ENCODE measurements at places on chromosomes 12 and 14.

DNA sequence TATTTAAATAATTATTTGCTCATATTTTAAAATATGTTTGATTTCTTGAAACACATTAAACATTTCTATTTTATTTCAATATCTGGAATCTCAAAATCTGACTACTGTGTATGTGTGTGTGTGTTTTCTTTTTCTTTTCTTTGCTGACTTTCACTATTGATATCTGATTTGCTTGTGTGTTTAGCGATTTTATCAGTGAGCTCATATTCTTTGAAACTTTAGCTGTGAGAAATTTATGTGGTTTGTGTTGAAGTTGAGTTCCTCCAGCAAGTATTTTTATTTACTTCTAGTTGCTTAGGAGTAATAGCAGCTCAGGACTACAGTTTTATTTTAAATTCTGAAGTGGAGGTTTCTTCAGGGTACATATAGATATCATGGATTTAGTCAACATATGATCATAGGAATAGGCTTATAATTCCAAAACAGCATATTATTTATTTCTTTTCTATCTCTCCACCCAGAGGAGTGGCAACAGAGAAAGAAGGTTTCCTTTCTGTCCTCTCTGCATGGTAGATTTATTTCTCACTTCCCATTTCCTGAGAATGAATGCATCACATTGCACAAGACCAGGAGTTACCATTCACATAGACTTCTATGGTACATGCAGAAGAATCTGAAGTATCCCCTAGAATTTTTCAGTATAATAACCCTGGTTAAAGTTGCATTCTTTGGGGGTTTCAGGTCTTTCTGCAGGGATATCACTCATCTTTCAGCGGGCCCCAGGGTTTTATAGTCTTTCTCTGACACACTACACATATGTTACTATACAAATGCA is 60.5 kb downstream of the PTPRQ start:
- DNase-seq = no peak

DNA sequence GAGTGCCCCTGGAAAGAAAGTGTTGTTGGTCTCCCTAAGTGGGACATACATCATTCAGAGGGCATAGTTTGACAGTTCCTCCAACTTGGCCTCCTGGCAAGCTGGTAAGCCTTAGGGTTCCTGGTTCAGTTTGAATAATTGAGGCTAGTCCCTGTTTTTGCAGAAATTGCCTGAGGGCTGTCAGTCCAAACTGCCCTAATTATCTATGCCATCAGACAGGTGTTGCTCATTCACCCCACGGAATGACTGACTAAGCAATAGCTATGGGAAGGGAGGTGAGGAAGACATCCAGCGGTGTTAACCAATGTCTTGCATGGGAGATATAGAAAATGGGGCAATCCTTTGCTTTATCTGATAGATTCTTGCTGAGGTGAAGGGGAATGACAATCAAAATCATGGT is 37.6 kb downstream of the SPTSSA start:
- no peak for DNase-seq

GRCh38 chr12:752695-753610 is 574 bp downstream of the WNK1 start:
- no peak for DNase-seq

- DNase-seq = no peak
These were observed 1.2 kb downstream of the FUT8 start for GRCh38 chr14:65413739-65414045.

- no peak for DNase-seq
These were observed 3.2 kb upstream of the DYNC1H1 start for GRCh38 chr14:101961011-101961721.

DNA sequence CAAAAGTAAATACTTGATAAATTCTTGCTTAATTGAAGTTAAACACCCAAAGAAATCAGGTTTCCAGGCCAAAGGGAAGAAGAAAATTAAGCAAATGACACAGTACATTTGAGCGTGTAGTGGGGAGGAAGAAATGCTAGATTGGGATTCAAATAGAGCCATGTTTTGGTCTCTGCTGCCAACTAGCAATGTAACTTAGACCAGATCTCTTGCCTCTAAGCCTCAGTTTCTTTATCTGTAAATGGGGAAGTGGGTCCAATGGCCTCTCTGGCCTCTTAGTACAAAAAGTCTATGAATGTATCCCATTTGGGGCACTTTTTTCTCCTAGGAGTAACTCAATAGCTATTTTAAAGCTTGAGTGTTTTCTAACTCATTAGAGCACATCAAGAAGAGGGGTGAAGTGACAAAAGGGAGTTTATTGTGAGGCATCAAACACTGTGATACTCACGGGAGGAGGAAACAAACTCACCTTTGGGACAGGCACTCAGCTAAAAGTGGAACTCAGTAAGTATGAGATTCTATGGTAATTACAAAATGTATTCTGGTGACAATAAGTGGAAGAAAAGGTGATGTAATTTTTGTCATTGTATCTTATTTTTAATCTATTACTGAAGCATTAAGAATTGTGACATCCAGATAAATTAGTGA is 55.8 kb downstream of the DAD1 start:
- DNase-seq = no peak

DNA sequence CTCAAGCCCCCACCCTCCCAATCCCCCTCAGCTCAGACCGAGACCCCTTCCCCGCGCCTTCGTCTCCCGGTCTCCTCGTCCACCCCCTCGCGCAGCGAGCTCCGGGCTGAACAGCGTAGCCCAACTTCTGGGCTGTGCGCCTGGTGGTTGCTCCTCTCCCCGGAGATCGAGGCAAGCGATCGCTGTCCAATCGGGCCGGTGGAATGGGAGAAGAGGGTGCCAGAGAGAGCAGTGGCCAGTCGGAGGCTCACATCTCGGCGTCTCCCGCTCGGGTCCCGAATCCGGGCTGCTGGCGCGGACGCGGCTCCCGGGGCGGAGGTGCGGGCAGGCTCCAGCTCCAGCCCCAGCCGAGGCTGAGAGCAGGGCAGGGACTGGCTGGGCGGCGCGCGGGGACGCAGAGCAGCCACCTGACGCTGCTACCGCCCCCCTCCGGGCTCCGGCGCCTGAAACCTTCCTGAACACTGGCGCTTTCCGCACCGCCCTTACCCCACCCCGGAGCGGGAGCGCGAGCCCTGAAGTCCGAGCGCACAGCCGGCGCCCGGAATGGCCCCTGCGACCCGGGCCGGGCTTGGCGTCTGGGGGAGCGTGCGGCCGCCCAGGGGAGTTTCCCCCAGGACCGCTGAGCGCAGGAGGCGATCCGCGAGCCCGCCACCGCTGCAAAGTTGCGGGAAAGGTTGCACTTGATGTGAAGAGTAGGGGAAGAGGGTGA is 508 bp upstream of the KCNH5 start:
- DNase-seq = peak; percentile 21

DNA sequence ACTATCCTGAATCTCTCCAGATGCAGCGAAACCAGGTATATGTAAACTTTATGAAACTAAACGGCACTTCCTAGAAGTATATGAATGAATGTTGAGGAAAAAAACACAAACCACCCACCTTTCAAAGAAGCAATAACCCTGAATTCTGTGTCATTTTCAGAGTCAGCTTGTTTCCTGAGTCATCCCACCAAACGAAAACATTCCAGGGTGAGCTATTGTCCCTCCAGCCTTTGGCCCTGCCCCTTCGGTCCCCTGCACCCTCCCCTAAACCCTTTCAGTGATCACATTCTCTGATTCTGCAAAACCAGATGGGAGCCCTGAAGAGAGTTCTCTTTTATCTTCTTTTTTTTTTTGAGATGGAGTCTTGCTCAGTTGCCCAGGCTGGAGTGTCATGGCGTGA is 202.6 kb upstream of the ALG10B start:
- DNase-seq = no peak

DNA sequence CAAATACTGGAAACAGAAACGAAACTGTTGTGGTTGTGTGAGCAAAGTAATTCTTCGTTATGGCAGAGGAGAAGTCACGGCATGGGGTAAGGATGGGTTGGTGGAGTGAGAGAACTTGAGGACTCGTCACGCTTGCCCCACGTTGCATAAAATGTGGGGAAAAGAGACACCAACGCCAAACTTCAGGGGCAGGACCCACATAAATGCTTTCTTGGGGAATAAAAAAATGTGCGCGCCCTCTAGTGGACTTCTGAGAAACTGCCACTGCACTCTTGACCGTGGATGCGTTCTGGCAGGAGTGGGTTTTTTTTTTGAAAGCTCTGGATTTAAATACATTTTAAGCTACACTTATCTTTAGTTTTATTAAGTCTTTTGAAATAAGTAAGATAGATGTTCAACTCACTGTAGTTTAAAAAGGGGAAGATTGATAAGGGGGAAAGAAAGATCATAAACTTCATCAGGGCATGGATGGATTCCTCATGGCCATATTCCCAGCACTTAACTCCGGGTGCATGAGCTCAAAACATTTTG is 4.1 kb upstream of the IGF1 start:
- DNase-seq = peak; percentile 4

- DNase-seq = no peak
These were observed 102.5 kb downstream of the LGMN start for GRCh38 chr14:92645841-92646478.

DNA sequence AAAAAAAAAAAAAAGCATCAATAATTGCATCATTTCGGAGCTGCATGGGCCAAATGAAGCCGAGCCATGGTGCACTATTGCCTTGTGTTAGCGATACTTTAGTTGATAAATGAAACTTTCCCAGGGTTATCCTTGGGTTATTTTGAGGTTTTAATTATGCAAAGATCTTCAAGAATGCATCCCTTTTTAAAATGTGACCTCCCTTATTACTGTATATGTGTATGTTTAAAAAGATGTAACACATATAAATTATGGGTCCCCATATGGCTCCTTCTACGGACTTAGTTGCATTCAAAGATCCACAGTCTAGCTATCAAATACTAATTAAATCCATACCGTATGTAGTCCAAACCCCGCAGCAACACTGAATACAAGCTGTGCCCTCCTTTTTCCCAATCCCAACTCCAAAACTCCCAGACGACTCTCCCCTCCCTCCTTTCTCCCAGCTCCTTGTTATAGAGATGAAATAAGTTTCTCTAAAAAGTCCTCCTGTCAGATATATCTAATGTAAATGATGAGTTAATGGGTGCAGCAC is 129.3 kb upstream of the MAP1LC3B2 start:
- DNase-seq = no peak

DNA sequence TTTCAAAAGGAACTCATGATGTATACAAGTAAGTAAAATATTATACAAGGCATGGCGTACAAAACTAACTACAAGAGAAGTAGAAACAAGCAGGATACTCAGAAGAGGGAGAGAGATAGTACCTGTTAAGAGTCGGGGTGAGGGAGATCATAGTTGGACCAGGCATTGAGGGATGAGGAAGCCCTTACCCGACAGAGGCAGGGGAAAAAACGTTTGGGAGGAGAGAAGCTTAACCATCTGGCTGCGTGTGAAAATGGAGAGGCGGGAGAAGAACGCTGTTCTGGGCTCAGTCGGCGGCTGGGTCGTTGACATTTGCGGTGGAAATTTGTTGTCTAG is 575 bp upstream of the FMNL3 start:
- no peak for DNase-seq

- DNase-seq = no peak
These were observed 365 bp downstream of the ING4 start for GRCh38 chr12:6662602-6662905.

GRCh38 chr12:55715833-55716581 is at the start of gene BLOC1S1:
Gene BLOC1S1, plus strand, starts transcription at chr12:55716046. Its CDS starts 6 bp downstream, at chr12:55716052.
- peak; percentile 91 for DNase-seq

GRCh38 chr12:61111218-61111617 is 1149.0 kb upstream of the USP15 start:
- no peak for DNase-seq

DNA sequence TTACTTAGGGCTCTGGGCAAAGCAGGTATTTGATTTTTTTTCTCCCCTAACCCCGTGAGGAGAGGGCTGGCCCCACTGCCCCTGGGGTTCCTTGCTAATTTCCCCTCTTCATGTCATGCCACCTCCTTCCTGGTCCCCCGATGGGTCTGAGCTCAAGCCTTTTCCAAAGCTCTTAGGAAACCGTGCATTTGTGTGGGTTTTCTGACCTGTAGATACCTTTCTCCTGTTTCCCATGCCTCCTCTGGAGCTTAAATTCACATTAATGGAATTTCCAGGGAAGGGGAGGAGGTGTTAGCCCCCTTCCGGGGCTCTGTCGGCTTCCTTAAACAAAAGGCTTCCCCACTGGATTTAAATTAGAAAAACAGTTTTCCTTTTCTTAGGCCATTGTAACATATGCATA is 12.6 kb downstream of the SFSWAP start:
- no peak for DNase-seq

DNA sequence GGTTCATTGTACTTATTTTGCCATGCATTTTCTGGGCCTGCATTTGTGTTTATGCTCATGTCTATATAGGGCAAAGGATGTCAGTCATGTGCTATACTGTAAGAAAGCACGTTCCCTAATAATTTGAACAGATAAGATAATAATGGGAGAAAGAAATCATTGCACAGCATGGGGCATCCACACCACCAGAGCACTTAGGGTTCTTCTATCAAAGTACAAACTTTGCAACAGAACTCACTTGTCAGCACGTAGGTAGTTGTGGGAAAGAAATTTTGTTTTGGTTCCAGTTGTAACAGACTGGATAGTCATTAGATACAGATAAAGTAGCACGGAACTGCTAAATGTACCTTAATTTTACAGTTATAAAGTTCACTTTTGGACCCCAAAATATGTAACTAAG is 10.1 kb downstream of the PPP1CC start:
- DNase-seq = no peak

DNA sequence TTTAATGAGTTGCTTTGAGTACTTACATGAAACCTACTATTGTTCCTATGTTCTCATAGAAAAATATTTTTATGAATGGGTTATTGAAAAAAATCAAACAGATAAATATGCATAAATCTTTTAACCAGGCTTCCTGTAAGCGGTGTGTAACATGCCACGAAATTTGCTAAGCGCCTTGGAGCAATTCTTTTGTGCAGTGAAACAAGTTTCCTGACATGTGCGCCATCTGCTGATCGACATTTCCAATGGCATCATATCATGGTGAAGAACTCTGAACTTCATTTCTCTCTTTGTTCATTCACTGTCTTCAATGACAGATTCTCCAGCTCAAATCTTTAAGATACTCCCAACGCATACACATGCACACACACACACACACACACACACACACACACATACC is 145.6 kb upstream of the NAV3 start:
- peak; percentile 1 for DNase-seq

DNA sequence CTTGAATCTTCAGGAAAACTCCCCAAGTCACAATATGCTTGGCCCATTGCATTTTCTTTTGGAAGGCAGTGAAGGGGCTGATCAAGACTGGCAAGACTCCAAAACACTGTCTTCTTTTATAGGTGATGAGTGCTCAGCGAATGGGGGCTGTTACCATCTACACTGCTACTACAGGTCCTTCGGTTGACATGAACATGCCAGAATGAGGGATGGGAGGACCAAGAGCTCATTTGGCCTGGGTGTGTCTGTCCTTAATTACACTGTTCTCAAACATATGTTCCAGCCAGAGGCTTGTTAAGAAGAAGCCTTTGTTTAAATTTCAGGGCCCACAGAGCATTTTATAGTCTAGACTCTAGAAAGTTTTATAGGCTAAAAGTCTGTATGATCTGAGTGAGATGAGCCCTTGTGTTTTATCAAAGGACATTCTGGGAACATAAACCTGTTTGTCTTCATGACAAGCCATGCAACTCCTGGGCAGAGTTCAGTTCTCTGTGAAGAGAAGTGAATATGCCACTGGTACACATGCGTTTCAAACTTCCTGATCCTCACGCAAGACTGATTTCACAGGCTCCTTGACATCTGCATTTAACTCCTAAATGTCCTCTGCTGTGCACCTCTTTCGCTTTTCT is 4.7 kb upstream of the FAM234B start:
- DNase-seq = no peak

- DNase-seq = no peak
These were observed 18.7 kb downstream of the XRCC3 start for GRCh38 chr14:103696466-103697071.

GRCh38 chr12:3538466-3539030 is 47.5 kb downstream of the PRMT8 start:
- DNase-seq = peak; percentile 13

All from nucleus accumbens (tissue), 56 donors.